ENCODE measurements at places on chromosomes 16 and 17. TPM values are rescaled to one million over a fixed set of nuclear protein-coding genes. Genes with fewer than 3 reads are reported as not detected.

SCN4A gene
- 129 TPM for total RNA-seq

GRCh38 chr16:52407778-52408177, 139.2 kb downstream of the TOX3 start:
- H3K27me3 ChIP-seq, result no peaks in the 10 kb centered on the region
- H3K36me3 ChIP-seq, result no peaks in the 10 kb centered on the region
- H3K4me3 ChIP-seq, result no peak overlapping the region
- H3K27ac ChIP-seq, result no peak overlapping the region
- H3K4me1 ChIP-seq, result no peaks in the 10 kb centered on the region

DNA sequence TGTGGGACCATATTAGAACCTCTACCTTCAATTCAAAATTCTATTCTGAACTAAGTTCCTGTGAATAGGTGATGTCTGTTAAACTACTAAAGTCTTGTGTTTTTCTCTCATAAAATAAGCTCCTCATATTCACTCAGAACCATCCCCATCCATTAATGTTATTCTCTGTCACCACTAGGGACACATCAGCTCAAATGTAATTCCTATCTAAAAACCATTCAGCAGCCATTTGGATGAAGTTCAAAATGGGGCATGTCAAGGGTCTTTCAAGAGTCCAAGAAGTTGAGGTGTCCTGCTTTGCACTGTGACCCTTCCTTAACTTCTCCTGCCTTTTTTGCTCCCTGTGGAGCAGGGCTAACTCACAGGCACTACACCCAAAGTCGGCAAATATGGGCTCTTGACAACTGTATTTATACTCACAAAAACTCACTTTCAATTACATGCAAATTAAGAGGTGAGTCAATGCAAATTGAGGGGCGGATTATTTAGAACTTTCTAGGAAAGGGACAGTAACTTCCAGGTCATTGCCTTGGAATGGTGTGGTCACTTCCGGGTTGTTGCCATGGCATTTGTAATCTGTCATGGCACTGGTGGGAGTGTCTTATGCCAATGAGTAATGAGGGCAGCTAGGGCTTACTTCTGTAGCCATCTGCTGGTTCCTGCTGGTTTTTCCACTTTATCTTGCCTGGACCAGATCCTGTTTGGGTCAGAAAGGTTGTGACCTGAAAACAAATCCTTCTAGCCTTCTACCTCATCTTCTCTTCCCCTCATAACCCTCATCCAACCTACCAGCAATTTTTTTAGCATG, 128.2 kb upstream of the COX10 start:
- H3K4me3 ChIP-seq, result no peak overlapping the region
- H3K27ac ChIP-seq, result no peak overlapping the region
- H3K36me3 ChIP-seq, result no peaks in the 10 kb centered on the region
- H3K4me1 ChIP-seq, result no peaks in the 10 kb centered on the region
- DNase-seq, result no peak

DNA sequence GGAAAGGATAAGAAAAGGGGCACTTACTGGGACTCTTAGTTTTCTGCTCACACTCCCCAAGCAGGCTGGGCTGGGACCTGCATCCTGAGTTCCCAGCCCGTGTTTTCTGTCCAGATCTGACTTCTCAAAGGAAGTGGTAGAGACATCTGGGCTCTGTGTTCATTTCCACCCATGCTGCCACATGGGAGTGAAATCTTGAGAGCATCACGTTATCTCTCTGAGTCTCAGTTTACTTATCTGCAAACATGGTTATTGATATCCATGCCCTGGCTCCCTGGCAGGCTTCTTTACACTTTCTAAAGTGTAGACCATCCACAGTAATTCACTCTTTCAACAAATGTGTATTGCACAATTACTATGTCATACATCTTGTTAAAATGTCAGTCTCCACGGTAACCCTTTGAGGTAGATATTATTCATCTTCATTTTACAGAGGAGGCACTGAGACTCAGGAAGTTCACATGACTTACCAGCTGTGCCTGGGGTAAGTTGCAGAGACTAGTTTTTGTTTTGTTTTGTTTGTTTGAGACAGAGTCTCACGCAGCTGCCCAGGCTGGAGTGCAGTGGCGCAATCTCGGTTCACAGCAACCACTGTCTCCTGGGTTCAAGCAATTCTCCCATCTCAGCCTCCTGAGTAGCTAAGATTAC, 3.4 kb downstream of the ZNF688 start:
- DNase-seq, result no peak
- no peak overlapping the region for H3K4me3 ChIP-seq
- no peaks in the 10 kb centered on the region for H3K36me3 ChIP-seq
- no peaks in the 10 kb centered on the region for H3K27me3 ChIP-seq

- peak overlapping the region; percentile 88 for H3K27ac ChIP-seq
- no peaks in the 10 kb centered on the region for H3K36me3 ChIP-seq
- H3K27me3 ChIP-seq, result no peaks in the 10 kb centered on the region
- DNase-seq, result no peak
Observed at GRCh38 chr17:29677824-29678223, 55.1 kb upstream of the CORO6 start.

- no peaks in the 10 kb centered on the region for H3K4me1 ChIP-seq
- no peaks in the 10 kb centered on the region for H3K27me3 ChIP-seq
- peaks cover 5% of the 10 kb centered on the region for H3K36me3 ChIP-seq
- H3K4me3 ChIP-seq, result no peak overlapping the region
- DNase-seq, result no peak
Observed at GRCh38 chr17:17315142-17315821, 12.1 kb downstream of the NT5M start.
